Fibroblast of skin of back (primary cell): ENCODE measurements at places on chromosomes 5 and 9.

DNA sequence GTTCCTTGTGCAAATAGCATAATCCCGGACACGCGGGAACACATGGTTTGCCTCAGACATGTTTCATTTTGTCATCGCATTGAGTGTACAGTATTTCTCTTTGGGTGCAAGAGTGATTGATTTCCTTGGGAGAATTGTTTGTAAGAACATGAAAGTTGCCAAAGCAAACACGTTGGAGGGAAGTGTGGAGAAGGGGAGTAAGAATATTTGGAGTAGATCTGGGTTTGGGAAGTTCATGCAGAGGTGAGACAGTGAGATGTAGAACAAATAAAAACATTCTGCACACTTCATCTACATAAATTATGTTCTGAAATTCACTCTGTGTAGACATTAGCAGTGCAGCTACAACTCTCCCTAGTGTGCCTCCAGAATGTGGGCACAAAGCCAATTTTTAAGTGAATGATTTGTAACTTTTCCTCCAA is 24.0 kb downstream of the FOXD1 start:
- no peak for DNase-seq

DNA sequence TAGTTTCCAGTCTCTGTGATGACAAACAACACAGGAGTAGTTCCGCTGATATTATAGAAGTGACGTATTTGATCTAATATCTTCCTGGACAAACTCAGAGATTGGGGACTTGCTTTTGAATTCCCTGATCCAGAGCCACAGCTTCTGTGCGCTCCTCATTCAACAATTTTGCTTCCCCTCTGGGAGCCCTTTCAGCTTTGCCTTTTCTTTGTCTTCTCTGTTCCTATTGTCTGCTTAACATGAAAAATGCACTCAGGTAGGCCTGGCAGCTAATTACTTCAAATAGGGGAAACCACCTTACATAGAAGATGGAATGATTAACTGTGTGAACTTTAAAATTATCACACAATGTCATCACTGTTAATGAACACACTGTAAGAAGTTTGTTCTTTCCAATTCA is 192.9 kb downstream of the EPB41L4A start:
- DNase-seq, result no peak

GRCh38 chr5:124536333-124536732 is 210.1 kb downstream of the ZNF608 start:
- DNase-seq, result peak; percentile 15

GRCh38 chr9:135712613-135713295 is 10.8 kb downstream of the KCNT1 start:
- DNase-seq, result no peak

GRCh38 chr9:98993570-98993945 is 49.9 kb downstream of the COL15A1 start:
- DNase-seq, result peak; percentile 37

DNA sequence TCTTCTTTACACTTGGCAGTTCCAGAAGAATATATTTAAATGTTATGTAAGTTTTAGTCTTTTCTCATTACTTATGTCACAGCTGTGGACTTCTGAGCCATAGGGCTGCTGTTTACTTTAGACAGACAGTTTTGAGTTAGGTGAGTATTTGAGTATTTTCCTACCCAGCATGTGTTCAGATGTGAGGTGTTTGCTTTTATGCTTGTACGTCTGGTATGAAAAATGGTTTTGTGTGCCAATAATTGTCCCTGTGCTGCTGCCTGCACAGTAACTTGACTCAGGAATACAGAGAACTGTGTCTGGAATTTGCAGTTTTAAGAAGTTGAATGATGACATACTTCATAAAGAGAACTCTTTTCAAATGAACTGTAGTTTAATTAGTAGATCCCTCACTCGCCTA is 20.8 kb downstream of the MEGF10 start:
- DNase-seq, result no peak
